ENCODE measurements at places on chromosomes 4 and X. TPM values are rescaled to one million over a fixed set of nuclear protein-coding genes. Genes with fewer than 3 reads are reported as not detected.
A peak's percentile ranks its signal among the peaks of the same experiment; 100 is the strongest.

The UGT2B10 gene
- total RNA-seq = not detected

DNA sequence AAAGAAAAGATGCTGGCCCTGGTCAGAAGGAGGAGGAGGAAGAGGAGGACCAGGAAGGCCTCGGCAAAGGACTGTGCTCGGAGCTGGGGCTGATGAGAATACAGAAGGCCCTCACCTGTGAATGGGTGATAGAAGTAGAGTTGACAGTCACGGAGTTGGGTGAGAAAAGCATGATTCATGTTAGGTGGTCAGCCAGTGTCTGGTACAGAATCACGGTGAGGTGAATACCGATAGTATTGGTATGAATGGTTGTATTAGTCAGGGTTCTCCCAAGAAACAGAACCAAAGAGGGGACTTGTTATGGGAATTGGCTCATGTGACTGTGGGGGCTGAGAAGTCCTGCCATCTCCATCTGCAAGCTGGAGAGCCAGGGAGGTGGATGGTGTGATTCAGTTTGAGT lies 32.5 kb upstream of the FAM156A start:
- no peak for DNase-seq

- DNase-seq = no peak
Observed at GRCh38 chrX:21156632-21157031, 217.6 kb upstream of the CNKSR2 start.

DNA sequence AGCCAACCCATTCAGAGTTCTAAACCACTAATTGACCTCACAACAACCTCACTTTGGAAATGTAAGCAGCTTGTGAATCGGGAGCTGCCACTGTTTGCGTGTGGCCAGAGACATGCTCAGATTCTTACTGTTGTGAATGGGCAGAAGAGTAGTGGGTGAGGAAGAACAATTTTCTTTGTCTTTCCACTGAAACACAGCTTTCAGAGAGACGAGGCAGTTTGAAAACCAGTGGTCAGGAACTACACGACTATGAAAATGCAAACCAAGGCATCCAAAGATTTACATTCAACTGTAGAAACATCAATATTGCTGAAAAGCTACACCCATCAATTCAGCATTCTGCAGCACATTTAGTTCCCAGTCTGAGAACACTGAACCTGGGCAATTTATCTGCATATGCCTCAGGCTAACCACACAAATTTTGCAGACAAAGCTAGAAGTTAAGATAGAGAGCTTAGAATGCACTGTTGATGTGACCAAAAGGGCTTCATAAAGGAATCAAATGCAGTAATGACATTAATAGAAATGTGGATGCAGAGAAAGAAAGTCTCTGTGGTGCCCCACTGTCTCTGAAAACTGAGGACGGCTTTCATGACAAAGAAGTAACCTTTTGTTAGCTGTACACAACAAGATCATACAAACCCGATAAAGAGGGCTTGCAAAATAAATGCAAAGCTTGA lies 134.3 kb downstream of the APBB2 start:
- no peak for DNase-seq

DNA sequence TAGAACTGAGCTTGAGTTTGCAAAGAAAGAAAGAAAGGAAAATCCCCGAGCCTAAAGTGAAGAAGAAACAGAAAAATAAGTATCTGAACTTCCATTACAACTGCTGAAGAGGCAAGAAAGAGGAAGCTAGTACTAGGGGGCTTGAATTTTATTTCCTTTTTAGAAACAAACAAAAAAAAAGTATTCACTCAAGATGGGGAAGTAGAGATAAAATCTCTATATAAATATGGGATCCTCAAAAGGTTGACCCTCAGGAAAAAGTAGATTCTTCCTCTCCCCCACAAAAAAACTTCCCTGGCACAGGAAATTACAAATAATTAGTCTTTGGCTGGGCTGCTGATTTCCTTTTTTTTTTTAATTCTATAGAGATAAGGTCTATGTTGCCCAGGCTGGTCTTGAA lies 16.0 kb downstream of the LRBA start:
- DNase-seq = no peak

GRCh38 chr4:141350122-141350905 lies 129.6 kb downstream of the ZNF330 start:
- DNase-seq = no peak

GRCh38 chr4:69239557-69240168 lies 25.1 kb upstream of the UGT2B11 start:
- no peak for DNase-seq

The PI4K2B gene
- total RNA-seq = 12.2 TPM

GRCh38 chrX:15989716-15990115 lies 133.6 kb upstream of the GRPR start:
- DNase-seq = no peak

The NXF2 gene
- not detected for total RNA-seq

DNA sequence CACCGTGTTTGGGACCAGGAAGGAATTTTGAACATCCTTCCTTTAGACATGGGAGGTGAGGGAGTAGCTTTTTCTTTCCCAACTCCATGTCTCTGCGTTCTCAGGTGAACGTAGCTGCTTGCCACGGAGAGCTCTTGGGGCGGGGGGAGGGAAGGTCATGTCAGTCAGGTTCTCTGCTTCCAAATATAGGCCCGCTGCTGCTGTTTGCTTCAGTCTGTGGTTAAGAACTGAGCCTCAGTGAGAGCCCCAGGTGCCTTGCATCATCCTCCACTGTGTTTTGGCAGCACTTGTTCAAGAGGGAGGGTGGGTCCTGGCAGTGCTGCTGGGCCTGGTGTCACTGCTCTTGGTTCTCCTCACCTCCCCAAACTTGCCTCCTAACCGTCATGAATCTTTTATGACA lies 46.5 kb downstream of the HADH start:
- DNase-seq = no peak

The SPATA4 gene
- total RNA-seq = not detected

GRCh38 chrX:53223068-53223693 lies 1.8 kb downstream of the KDM5C start:
- no peak for DNase-seq

DNA sequence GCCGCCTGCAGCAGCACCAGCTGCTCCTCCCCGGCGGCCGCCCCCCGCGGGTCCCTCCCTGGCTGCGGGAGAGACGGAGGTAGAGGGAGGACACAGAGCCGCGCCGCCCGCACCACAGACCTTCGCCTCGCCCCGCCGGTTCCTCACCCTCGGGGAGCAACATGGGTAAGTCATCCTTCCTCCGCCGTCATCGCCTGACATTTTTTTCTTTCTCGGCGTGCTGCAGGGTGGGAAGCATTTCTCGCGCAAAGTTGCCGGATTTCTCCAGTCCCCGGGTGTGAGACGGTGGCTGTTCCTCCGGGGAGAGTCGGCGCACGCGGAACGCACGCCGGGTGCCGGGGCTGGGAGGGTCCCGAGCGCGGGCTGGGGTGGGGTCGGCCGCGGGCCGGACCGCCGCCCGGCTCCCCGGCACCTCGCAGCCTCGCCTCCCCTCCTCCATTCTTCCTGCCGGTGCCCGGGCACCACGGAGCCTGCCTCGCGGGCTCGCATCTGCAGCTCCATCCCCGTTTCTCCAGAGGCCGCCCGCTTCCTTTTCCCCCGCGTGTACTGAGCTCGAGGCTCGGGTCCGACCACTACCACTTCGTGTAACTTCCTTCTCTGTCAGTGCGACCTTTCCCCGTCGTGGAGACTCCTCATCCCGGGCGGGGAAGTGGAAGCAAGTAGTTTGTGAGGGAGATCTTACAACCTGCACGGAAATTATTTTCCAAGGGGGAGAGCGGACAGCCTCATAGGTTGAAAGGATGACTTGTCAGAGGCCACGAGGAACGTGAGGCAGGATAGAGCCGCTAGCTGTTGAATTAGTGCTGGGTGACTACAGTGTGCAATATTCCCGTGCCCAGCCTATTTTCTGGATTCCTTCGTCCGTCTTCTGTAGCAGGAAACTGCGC lies 464 bp downstream of the RAP1GDS1 start:
- peak; percentile 81 for DNase-seq

The MAP7D2 gene
- 0.36 TPM for total RNA-seq

The YIPF6 gene
- 39.9 TPM for total RNA-seq

GRCh38 chrX:120446498-120446897 lies 22.6 kb downstream of the LAMP2 start:
- DNase-seq = no peak

The GPRIN3 gene
- 6.3 TPM for total RNA-seq
